ENCODE measurements at places on chromosomes 16 and 17.

GRCh38 chr17:21287703-21288449 lies 3.4 kb downstream of the MAP2K3 start:
- no peak for DNase-seq

- no peak for DNase-seq
Measured at GRCh38 chr16:48435906-48436305, 50.7 kb upstream of the SIAH1 start.

GRCh38 chr17:1820528-1821252 lies 9.0 kb downstream of the SMYD4 start:
- no peak for DNase-seq

DNA sequence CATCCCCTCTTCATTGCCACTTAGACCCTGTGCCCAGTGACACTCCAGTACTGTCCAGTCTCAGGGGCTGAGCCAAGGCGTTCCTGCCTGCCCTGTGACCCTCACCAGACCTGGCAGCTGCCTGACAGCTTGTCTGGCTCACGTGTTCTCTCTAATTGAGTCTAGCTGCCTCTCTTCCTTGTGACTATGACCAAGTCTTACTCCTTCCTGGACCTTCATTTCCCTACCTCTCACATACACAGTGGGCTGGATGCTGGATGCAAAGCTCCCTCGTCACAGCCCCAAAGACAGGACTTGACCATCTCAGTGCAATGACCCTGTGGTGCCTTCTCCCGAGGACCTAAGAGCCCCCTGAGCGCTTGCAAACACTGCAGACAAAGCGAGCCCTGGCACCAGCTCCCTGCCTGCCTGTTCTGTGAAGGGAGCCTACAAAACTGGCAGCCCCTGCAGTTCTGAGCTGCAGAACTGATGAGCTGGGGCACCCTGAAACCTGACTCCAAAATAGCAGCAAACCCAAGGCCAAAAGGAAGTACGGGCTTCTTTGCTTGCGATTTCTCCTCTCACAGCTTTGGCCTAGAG lies 1.7 kb downstream of the DEXI start:
- DNase-seq, result no peak

DNA sequence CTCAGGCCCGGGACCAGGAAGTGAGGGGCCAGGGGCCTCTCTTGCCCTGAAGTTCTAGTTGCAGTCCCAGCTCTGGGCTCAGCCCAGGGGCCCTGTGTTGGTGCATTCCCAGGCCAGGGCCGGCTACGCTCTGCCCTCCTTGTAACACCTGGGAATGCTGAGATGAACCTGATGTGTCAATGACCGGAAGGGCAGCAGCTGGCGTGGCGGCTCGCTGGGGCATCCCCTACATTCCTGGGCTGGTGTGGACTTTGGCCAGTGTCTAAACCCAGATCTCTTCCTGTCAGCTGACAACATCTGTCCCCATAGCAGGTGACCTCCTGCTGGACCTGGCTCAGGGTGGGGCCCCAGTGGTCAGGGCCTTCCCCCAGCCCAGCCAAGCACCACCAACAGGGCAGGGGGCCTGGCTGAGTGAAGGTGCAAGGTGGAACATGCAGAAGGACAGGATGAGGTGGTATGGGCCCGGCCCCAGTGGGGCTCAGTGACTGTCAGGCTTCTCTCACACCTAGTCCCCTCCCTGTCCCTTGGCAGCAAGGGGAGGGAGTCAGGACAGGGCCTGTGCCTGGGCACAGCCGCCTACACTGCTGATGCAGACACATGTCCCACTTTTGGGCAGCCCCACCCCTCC lies 15.9 kb downstream of the FAM83G start:
- no peak for DNase-seq

GRCh38 chr16:87303431-87303930 lies 13.7 kb downstream of the C16orf95 start:
- no peak for DNase-seq

DNA sequence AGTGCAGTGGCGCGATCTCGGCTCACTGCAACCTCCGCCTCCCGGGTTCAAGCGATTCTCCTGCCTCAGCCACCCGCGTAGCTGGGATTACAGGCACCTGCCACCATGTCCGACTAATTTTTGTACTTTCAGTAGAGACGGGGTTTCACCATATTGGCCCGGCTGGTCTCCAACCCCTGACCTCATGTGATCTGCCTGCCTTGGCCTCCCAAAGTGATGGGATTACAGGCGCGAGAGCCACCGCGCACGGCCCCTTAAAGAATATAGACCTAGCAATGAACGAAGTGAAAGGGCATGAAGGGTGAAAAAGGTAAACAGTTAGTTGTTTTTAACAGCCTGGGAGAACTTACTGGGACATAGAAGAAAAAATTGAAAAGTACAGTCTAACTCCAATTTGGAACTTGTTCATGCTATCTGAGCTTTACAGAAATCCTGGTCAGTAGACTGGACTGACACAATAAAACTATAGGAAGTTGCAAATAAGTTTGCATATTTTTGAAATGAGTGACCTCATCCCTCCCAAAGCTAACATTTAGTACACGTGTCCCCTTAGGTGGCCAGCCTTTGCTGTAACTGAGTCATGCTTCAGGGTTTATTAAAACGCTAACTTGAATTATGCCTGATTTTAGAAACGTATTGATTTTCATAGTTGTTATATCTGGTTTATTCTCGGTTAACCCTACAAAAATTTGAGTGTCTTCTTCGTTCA lies 1.8 kb downstream of the COG1 start:
- no peak for DNase-seq

GRCh38 chr17:61422116-61422799 lies 22.6 kb downstream of the TBX2 start:
- DNase-seq, result no peak

DNA sequence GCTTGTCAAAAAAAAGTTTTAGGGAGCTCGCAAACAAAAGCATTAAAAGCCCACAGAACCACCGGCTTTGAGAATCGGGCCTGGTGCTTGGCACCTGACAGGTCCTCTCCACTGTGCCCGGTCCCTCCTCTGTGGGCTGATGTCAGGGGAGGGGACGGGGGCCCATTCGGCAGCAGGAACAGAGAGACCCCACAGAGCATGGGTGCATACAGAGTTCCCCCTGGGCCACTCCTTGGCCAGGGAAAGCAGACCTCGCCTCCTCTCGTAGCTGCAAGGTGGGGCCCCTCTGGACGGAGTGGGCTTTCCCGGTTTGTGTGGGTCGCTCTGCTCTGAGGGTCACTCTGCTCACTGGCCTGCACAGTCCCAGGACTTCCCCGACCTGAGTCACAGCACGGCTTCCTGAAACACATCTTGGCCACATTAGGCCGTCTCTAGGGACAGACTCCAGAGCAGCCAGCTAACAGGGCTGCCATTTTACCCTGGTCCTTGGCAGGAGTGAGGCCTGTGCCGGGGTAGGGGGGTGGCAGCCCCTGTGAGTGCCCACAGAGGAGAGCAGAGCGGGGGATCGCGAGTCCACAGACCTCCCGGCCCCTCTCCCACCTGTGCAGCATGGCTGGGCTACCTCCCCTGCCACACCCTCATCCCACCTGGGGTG lies 11.1 kb downstream of the CBFA2T3 start:
- no peak for DNase-seq

GRCh38 chr17:37465069-37465616 lies 24.5 kb upstream of the DUSP14 start:
- no peak for DNase-seq

DNA sequence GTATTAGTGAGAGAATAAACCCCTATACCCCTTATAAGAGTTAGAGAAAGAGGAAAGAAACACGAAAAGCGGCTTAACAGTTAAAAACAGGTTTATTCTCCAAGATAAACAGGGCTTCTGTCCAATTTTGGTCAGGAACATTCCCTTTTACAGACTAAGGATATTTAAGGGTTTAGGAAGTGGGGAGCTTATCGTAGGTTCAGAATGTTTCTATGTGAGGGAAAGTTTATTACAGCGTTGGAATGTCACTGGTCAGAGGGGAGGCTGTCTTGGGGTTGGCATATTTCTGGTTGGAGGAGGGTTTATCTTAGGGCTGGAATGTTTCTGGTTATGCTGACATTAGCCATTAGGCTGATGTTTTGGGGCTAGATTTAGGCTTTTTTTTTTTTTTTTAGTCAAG lies 34.1 kb upstream of the WWOX start:
- no peak for DNase-seq

DNA sequence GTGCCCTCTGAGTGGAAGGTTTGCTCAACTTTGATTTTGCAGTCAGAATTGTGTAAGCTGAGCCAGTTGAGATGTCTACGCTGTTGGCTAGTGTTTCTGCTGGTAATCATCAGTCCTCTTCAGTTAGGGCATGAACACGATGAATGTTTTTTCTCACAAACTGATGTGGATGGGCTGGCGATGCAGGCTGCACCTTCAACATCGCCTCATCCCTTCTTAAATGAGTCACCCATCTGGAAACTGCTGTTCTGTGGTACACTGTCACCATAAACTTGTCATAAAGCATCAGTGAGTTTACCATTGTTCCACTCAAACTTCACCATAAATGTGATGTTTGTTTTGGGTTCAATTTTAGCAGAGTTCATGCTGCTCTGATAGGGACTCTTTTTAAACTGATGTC lies 8.4 kb downstream of the C16orf95 start:
- no peak for DNase-seq

DNA sequence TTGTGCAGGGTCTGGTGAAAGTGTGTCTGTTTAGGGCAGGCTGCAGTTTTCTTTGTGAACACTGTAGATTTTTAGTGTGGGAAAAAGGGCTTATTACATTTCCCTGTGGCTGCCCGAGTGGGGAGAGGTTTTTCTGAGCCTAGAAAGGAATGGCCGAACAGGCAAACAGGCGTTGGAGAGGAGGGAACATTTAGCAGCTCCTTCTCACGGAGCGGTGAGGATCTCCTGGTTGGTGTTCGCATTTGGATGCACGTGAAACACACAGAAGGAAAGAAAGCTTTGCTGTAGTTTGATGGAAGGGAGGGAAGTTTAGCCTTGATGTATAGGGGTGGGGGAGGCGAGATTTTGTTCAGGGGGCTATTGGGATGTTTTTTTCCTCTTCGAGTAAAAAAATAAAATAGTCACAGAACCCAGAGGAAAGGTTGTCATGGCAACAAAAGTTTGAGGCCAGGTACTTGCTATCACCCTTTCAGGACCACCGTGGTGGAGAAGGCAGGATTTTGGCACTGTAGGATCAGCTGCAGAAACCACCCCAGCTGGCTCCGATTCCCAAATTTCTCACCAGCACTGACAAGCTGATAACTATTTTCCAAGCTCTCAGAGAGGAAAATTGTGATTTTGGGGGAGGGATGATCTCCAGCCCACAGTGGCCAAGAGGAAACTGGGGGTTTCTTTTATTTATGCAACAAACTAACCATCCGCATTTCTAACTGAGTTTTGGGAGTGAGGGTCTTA lies 3.5 kb downstream of the GSG1L start:
- DNase-seq, result no peak

DNA sequence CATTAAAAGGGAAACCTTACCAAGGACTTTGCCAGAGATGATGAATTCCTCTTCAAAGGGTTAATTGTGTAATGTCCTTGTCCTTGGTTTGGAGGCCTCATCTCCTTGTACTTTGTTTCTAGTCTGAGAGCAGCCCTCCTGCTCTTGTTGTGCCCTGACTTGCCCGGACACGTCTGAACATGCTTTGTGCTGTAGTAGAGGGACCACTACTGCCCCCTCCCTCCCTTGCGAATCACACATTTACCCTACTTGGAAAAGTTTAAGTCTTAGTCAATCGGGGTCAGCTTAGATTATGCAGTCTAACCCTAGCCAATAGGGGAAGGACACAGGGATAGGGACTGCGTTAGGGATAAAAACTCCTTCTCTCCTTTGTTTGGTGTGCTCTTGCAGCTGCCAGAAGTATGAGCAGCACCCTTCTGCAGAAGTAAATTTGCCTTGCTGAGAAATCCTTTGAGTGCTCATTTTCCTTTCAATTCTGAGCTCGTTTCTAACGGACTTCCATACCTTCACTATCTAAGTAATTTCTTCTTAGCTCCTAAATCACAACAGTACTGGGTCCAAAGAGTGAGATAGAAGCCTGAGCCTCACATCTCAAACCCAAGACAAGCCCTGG lies 26.4 kb upstream of the CLEC3A start:
- no peak for DNase-seq

GRCh38 chr16:68731637-68732036 lies 5.5 kb upstream of the CDH1 start:
- DNase-seq, result no peak

- DNase-seq, result no peak
Measured at GRCh38 chr17:41504246-41504977, 1.0 kb downstream of the KRT13 start.

GRCh38 chr17:3755335-3756030 lies 31.8 kb downstream of the HASPIN start:
- DNase-seq, result no peak

DNA sequence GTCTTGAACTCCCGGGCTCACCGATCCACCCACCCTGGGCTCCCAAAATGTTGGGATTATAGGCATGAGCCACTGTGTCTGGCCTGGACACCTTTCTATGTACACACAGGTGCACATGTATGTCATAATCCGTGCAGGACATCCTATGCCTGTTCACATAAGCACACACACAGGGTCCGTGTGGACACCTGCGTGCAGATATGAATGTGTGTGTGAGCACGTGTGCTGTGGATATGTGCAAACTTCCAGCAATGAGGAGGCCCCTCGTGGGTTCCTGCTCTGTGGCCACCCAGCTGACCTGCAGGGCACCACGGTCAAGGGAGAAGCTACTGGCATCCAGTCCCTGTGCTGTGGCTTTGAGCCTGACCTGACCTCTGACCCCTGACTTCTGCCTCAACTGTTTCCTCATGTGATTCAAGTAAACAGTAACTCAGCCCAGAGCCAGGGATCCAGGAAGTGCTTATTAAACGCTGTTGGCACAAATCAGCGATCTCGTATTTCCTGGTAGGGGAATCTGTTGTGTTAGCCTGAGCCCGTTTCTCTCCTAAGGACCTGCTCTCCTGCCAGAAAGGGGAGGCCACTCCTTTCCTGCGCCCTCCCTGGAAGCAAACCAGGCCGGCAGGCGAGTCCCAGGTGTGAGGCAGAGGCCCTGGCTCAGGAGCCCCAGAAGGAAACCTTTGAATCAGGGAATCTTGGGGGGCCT lies 6.5 kb downstream of the CPNE7 start:
- no peak for DNase-seq

DNA sequence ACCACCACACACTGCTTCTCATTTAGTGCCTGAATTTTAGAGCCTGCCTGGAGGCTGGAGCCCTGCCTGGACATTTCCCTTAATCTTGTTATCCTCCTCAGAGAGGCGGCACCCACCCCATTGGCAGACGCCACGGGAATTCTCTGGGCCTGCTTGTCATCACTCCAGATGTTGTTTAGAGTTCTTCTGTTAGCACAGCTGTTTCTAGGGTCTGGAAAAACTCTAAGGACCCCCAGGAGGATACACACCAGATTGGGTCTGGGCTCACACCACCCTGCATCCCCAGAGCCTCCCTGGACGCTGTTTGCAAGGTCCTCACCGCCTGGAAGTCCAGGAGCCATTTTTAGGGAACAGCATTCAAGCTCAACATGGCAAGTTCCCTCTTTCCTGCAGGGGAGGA lies 565 bp upstream of the XAF1 start:
- no peak for DNase-seq

Measured in GM12891 (cell line).